ENCODE measurements at places on chromosomes 6 and 20. TPM values are rescaled to one million over a fixed set of nuclear protein-coding genes. Genes with fewer than 3 reads are reported as not detected.

Gene NMBR
- not detected for total RNA-seq

DNA sequence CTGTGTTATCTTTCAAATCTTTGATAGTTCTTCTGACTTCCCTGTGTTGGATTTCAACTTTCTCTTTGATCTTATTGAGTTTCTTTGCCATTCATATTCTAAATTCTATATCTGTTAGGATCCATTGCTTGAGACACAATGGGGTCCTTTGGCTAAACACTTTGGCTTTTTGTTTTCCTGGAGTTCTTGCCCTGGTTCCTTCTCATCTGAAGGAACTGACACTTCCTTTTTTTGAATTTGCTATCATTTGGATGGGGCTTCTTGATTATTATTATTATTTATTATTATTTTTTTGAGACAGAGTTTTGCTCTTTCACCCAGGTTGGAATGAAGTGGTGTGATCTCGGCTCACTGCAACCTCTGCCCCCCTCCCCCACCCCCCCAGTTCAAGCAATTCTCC is 30.1 kb upstream of the EIF2S2 start:
- H3K4me1 ChIP-seq, result no peaks in the 10 kb centered on the region
- H3K27me3 ChIP-seq, result no peaks in the 10 kb centered on the region
- H3K4me3 ChIP-seq, result no peak overlapping the region
- no peak for DNase-seq
- no peaks in the 10 kb centered on the region for H3K36me3 ChIP-seq

GRCh38 chr20:21435576-21435975 is 38.2 kb upstream of the NKX2-4 start:
- no peak for DNase-seq
- H3K27me3 ChIP-seq, result no peaks in the 10 kb centered on the region
- H3K27ac ChIP-seq, result no peak overlapping the region
- no peaks in the 10 kb centered on the region for H3K4me1 ChIP-seq
- H3K36me3 ChIP-seq, result no peaks in the 10 kb centered on the region

DNA sequence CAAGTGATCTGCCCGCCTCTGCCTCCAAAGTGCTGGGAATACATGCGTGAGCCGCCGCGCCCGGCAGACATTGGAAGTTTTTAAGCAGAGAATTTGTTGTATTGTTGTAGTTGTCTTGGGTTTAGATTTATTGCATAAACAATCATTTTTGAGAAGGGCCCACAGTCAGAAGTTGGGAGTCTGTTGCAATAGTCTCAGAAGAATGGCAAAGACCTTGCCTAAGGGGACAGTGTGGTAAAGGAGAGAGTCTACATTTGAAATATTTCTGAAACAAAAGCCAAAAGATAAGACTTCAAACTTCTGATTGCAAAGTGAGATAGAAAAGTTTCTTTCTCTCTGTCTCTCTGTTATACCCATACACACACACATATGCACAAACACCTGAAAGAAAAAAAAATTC is 22.5 kb downstream of the HFE start:
- no peak overlapping the region for H3K27ac ChIP-seq
- no peaks in the 10 kb centered on the region for H3K27me3 ChIP-seq
- H3K4me3 ChIP-seq, result no peak overlapping the region
- no peaks in the 10 kb centered on the region for H3K4me1 ChIP-seq
- DNase-seq, result no peak

Gene LY6G6D
- not detected for total RNA-seq

- no peaks in the 10 kb centered on the region for H3K4me1 ChIP-seq
- no peak overlapping the region for H3K4me3 ChIP-seq
- no peaks in the 10 kb centered on the region for H3K36me3 ChIP-seq
- peaks cover 6% of the 10 kb centered on the region for H3K27me3 ChIP-seq
- H3K27ac ChIP-seq, result no peak overlapping the region
- no peak for DNase-seq
These were observed 85.2 kb downstream of the VEGFA start for GRCh38 chr6:43855247-43855646.

All from esophagus squamous epithelium (tissue), 5 donors.